ENCODE measurements at places on chromosomes 12 and 14.

DNA sequence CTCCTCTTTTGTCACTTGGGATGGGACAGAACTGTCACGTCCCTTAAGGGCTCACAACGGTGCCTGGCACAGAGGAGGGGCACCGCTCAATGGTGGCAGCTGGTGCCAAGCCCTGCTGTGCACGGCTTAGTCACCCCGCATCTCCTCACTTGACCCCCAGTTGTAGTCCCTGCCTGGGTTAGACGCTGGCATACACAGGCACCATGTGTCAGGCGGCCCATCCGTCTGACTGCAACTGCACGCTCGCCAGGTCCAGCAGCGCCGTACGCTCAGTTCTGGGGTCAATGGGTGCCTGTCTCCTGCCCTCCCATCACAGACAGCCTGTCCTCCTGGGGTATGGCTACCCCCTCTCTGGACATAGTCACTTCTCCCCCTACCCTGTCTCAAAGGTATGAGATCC lies 1.6 kb upstream of the PACS2 start:
- no peak for DNase-seq

DNA sequence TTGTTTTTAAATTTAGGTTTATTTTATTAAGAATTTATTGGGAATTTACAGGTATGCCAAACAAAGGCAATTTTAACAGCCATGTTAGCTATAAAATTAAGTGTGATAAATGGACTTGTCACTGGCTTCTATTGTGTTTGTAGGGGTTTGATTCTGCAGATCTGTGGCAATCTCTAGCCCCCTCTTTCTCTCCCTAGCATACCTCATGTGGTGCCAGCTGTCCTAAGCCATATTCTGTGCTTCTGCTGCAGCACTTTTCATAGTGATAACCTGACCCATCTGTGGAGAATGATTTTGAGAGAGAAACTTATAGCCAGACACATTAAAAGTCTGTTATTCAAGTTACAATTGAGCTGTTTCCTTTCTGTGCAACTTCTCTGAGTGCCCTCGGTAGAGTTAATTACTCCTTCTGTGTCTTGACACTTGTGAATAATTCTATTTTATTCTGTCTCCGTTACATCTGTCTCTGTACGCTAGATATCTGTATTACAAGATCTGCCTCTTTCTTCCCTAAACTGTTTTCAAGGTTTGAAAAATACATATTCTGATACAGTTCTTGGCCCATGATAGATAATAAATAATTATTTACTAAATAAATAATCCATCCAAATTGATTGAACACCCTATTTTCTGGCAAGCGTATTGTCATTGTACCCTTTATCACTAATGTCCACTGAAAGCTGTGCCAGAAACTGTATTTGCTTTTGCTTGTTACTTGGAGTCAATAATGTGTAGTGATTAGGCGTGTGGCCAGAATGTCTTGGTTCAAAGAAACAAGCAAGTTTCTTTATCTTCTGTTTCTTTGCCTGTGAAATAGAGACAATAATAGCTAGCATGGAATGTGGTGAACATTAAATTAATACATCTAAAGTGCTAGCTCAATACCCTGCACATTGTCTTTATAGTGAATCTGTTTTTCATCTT lies 40.0 kb downstream of the FRS2 start:
- DNase-seq: no peak

GRCh38 chr12:89789862-89790261 lies 81.2 kb upstream of the ATP2B1 start:
- peak; percentile 14 for DNase-seq

DNA sequence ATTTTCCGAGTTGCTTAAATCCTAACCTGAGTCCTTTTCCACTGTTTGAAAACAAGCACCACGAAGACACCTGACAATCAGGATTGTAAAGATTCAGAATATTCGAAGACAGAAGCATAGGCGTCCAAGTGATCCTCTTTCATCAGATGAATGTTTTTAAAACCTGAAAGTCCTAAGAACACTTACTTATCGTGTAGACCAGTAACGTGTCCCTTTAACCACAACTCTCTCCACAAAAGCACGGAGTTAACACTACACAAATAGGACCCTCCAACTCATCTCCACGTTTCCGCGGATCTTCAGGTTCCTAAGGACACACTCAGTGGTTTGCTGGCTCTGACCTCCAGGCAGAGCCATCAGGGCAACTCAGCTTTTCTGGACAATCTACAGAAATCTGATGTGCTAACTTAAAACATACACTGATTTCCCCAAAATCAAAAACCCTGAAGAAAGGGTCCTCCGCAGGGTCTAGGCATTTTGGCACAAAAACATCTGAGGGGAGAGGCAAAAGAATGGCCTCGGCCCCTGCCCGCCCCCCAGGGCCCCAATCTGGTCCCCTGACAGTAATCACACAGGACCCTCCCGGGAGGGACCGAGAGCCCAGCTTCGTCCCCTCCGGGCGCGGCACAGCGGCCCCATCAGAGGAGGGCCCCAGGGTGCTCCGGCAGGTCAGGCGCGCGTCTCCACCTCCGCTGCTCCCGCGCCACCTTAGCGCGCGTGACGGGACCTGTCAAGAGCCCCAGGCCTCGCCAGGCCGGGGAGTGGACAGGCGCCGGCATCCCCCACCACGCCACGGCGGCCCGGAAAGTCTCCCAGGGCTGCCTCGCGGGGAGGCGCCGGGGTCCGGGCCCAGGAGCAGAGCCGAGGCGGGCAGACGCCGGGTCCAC lies 925 bp downstream of the DICER1 start:
- peak; percentile 36 for DNase-seq

GRCh38 chr12:1108276-1108675 lies 117.3 kb downstream of the ERC1 start:
- no peak for DNase-seq

DNA sequence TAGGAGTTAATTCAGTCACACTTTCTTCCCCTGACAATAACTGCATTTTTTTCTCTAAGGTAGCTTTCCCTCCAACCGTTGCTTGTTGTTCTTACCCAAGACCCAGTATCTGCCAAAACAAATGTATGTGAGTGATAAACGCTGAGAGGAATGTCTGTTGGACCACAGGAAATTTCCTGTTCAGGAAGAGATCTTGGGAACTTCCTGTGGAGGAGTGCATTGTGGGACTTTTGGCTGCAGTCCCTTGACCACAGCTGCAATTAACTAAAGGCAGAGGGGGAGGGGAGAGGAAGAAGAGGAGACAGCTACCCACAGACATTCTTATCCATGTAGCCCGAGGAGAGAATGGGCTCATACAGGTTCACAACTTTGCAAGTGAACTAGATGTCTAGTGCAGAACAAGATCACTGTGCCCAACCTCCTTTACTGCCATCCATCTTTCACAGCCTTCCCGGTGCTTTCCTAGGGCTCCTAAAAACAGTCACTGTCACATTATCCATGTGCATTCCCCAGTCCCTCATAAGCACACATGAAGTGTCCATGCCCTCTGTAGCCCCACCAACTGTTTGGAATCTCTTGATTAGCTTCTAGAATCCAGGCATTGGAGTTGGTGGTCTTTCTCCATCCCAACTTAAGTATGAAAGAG lies 149.5 kb downstream of the ETV6 start:
- DNase-seq: peak; percentile 93

DNA sequence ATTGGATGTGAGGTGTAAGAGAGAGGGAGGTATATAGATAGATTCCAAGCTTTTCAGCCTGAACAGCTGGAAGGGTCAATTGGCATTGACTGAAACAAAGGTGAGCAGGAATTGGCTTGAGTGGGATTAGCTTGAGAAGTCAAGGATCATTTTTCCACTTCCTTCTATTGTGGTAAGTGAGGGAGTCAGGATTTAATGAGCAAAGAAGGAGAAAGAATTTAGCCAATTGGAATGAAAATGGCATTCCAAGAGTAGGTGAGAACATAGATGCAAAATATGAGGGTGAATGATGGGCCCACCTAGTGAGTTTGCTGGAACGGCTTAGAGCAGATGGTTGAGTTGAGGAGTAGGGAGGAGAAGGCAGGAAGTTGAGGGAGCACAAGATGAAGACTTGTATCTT lies 56.5 kb upstream of the ETV6 start:
- no peak for DNase-seq

DNA sequence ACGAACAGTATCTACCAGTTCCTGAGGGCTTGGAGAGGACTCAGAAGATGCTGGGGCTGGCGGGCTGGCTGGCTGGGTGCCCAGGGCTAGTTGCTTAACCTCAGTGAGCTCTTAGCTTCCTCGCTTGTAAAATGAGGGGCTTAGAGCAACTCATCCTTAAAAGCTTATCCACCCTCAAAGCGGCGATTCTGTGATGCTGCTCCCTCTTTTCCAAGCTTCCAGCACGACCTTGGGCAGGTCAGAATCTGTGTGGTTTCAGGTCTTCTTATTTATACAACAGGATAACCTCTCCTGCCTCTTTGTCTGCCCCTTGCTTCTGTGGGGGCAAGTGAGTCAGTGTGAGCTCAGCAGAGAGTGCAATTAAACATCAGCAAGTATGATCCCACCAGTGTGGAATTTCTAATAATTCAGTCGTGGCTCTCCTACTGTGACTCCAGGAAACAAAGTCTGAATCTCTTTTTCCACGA lies 281.8 kb downstream of the KSR2 start:
- DNase-seq: no peak

DNA sequence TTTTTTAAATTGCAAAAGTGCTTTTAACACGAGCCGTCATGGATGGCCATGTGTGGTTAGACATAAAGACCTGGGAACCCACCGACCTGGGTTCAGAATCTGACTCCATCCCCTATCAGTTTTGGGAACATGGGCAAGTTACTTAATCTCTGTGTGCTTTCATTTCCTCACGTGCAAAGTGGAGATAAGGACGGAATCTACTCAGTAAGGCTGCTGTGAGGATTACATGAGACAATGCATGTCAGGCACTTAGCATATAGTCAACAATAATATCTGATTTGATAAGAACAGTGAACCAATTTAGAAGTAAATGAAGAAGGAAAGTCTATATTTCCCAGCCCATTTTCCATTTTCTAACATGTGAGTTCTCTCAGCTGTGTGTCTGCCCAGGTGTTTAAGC lies 235.4 kb downstream of the SUDS3 start:
- DNase-seq: no peak

DNA sequence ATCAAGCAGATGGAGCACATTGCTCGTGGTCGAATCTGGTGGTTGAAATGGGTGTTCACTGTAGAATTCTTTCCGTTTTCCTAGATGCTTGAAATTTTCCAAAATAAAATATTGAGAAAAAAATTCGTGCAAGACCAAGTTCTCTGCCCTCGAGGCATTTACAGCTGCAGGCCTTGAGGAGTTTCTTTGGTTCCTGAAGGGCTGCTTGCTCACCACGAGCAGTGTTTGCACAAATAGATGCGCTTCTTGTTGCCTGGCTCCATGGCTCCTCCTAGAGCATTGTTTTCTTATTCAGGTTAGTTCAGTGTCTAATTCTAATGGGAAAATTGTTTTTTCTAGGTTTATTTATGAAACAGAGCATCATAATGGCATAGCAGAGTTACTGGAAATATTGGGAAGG lies 74.5 kb upstream of the DYNC1H1 start:
- peak; percentile 54 for DNase-seq

- no peak for DNase-seq
These were observed 105.1 kb downstream of the RPS29 start for GRCh38 chr14:49480979-49481498.

DNA sequence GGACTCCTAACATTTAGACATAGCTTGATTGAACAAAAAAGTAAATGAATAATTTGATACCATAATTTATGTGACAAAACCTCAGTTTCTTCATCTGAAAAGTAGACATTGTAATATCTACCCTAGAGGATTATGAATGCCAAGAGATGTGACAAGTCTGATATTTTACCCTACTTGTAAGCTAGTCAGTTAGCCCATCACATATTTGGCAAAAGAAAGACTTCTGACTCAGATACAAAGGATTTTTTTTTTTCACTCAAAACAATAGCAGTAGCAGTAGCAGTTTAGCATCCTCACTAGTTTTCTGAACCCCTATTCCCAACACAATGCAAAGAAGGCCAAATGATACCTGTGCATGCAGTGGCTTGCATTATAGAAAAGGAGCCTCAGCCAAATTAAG lies 377.3 kb upstream of the E2F7 start:
- DNase-seq: no peak

DNA sequence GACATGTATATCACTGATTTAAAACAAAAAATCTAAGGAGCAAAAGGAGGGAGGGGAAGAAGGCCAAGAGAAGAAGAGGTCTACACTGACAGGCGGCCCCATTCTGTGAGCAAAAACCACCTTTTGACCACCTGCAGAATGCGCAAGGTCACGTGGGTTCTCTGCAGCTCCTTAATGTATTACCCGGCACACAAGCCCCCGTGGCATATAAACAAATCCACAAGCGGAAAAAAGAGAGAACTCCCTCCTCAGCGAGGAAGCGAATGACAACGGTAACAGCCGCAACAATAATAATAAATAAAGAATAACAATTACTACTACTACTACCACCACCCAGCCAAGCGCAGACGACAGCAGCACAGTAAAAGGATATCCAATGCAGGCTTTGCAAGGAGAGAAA lies 1.3 kb downstream of the KSR2 start:
- DNase-seq: no peak

GRCh38 chr14:32014057-32014456 lies 63.0 kb upstream of the ARHGAP5 start:
- no peak for DNase-seq

DNA sequence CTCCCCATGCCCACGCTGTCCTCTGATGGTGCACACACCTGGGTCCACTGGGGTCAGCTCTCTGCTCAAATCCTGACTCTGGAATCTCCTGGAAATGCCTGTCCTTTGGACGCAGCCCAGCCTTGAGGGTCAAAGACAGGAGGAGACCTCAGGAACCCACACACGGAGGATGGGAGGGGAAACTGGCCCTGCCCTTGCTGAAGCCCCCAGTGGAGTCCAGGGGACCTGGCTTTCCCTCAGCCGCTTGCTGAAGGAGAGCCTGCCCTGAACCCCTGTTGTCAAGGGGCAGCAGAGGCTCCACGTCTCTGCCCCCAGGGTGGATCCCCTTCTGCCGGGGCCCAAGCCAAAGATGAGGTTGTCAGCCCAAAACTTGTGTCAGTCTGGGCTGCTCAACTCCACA lies 16.9 kb downstream of the GALNT9 start:
- no peak for DNase-seq

- no peak for DNase-seq
These were observed 68.2 kb downstream of the FBXW8 start for GRCh38 chr12:116978791-116979508.

- DNase-seq: peak; percentile 84
These were observed 121.2 kb downstream of the PTPRQ start for GRCh38 chr12:80565271-80565670.

DNA sequence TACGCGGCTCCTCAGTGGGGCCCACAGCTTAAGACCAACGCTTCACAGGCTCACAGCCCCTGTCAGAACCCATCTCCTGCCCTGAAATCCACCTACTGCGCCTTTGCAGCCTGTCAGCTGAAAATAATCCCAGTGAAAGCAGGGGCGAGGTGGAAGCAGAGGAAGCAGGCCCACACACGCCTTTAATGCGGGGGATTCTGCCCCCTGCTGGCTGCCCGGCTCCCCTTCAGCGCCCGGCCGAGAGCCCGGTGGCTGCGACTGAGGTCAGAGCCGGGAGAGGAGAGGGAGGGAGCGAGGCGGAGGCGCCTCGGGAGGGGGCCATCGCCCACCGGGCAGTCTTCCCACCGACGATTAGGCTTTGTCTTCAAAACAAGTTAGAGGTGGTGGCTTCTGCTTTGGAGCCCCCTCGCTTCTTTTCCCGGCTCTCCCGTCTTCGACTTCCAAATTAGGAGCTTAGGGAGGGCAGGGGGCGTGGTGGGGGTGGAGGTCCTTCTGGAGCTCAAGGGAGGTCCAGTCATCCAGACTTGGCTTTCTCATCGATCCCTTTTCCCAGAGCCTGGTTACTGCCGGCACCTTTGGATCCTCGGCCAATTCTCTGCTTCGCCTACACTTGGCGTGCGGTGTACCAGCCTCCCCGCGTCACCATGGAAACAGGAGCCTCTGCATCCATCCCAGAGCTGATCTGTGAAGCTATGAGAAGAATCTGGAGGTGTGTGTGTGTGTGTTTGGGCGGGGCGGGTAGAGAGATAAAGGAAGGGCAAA lies 25.2 kb upstream of the RND1 start:
- DNase-seq: peak; percentile 78

- no peak for DNase-seq
These were observed 537.3 kb downstream of the TMTC2 start for GRCh38 chr12:83224012-83224411.
